ENCODE measurements at places on chromosomes 2 and 18.

- peak; percentile 91 for DNase-seq
Observed at GRCh38 chr2:119366649-119367471, at the start of the genes C2orf76 and DBI. Gene C2orf76 (minus strand): TSS chr2:119366834. CDS start chr2:119339959, 26,875 bp downstream. Gene DBI (plus strand): TSS chr2:119366977. CDS start chr2:119367052, 75 bp downstream.

DNA sequence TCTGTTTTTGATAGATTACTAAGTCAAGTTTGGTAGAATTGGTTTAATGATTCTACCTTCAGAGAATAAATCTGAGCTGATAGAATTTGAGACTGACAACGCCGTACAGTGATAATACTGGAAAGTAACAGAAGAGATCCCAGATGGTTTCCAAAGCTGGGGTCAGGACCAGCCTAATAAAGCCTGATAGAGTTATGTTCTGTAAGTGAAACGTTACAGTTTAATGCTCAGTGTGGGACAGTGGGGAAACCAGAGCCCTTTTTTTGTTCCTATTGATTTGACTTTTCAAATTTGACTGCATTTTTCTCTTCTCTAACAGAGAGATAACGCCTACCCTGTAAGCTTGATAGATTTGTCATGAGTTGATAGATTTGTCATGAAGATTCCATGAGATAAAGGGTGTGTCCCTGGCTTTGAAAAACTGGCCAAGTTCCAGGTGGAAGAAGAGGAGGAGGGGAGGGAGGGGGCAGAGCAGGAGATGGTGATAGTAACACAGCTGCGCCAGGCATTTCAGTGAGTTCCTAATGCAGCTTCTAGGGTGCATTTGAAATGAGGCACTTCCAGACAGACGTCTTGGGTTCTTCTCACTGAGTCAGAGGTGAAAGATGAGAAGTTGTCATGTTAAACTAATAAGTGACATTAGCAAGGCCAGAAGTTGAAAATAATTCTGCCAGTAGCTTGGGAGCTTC is 65.1 kb downstream of the CERS6 start:
- no peak for DNase-seq

DNA sequence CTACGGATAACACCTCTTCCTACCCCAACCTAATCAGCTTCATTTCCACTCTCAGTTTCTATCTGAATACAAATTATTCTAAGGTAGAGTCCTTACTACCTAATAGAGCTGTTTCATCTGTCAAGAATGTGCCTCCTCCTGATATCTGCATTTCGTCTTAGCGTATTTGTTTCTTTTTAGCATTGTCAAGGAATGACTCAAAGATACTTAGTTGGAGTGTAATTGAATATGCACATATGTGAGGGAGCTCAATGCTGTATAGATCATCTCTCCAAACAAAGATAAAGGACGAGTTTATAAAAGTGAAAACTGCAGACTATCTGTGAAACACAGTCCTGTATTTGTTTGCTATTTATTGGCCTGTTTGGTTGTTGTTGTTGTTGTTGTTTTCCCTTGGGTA is 2059.4 kb upstream of the CELF4 start:
- DNase-seq = no peak

GRCh38 chr2:199862788-199863187 is 11.8 kb upstream of the FTCDNL1 start:
- no peak for DNase-seq

- DNase-seq = no peak
Observed at GRCh38 chr2:241816431-241817121, 7.6 kb downstream of the NEU4 start.

All from GF-D8 (cell line).